BJ (cell line): ENCODE measurements at places on chromosomes 3 and 15. TPM values are rescaled to one million over a fixed set of nuclear protein-coding genes. Genes with fewer than 3 reads are reported as not detected.

DNA sequence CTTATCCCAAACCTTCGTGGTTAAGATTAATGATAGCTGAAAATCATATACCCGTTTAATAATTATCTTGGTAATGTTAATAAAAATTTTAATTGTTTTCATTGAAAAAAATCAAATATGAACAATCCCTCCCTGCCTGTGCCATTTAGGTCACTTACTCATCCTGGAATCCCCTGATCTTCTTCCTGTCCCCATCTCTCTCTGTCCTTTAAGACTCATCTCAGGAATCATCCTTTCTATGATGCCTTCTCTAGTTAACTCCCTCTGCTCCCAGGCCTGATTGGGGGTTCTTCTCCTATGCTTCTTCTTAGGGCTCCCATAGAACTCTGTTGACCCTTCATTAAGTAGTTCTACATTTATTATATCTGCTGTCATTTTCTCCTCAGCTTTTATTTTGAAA is 91.6 kb downstream of the MBNL1 start:
- no peak for DNase-seq

The SEMA3G gene
- not detected in 2 replicates for polyA plus RNA-seq

DNA sequence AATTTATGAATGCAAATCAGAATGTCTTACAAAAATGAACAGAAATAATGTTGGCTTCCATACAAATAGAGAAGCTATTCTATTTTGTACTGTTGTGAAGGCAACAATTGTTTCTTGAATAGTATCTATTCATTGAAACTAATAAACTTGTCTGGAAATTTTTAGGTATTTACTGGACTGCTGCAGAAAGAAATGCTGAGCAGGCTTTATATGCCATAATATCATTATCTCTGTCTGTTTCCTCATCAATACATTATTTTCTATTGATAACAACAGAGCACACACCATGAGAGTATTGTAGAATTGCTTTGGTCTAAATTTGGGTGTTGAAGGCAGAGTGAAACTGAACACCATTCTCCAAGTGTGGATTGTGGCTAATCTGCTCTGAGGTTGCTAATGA is 216.5 kb upstream of the CGNL1 start:
- no peak for DNase-seq

The KCTD6 gene
- 5.1 and 9.4 TPM in 2 replicates for polyA plus RNA-seq

The FGF12 gene
- 0.11 TPM in 1 of 2 replicates, not detected in the other for polyA plus RNA-seq

The ZKSCAN7 gene
- polyA plus RNA-seq, result 4.7 and 4.8 TPM in 2 replicates

The RAD18 gene
- polyA plus RNA-seq, result 13.8 and 17.4 TPM in 2 replicates

DNA sequence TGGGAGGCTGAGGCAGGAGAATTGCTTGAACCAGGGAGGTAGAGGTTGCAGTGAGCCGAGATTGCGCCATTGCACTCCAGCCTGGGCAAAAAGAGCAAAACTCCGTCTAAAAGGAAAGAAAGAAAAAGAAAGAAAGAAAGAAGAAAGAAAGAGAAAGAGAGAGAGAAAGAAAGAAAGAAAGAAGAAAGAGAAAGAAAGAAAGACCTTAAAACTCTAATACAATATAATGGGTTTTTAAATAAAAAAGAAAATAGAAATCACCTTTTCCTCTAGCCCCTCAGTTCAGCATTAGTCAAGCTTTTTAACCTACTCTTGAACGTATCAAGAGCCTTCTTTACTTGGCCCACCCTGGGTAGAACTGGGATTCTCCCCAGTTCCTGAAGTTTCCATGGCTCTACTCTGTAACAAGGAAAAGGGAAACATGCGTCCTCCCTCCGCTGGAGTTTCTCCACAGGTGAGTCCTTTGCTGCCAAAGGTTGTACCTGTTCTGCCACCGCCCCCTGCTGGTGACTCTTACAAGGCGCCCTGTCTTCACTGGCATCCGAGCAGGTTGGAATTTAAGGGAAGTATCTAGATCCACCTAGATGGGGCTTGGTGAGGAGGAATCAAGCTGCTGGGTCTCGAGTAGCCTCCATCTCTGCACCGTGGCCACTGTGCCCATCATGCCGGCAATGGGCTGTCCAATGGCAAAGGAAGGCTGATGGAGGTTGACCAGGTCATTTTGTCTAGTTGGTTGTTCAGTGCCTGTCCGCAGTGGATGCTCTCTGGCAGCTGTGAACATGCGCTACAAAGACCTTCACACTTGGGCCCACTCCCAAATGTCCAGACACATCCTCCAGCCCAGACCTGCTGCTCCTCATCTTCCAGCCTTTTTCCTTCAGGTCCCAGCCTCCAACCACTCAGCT is 20.6 kb upstream of the EPHB3 start:
- DNase-seq, result no peak
